NCI-H1436 (cell line): ENCODE measurements at places on chromosomes 3 and 15.
A peak's percentile ranks its signal among the peaks of the same experiment; 100 is the strongest.

DNA sequence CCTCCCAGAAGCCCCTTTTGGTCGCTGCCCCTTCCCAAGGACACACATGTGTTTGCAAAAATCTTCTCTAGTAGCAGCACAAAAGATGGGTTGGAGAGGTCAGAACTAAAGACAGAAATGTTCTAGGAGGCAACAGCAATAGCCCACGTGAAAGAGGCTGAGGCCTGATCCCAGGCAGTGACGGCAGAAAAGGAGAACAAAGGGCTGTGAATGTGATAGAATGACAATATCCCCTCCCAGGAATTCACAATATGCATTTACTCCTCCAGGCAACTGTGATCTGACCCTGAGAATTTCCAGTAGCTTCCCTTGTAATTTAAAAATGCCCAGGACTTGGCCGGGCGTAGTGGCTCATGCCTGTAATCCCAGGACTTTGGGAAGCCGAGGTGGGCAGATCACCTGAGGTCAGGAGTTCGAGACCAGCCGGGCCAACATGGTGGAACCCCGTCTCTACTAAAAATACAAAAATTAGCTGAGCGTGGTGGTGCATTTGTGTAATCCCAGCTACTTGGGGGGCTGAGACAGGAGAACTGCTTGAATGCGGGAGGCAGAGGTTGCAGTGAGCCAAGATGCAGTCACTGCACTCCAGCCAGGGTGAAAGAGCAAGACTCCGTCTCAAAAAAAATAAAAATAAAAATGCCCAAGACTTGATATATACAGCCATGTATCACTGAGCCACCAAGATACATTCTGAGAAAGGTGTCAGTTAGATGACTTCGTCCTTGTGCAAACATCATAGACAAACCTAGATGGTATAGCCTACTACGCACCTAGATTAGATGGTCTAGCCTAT, 43.6 kb upstream of the PIAS1 start:
- DNase-seq = no peak

GRCh38 chr3:193096076-193096475, 144.9 kb upstream of the PLAAT1 start:
- no peak for DNase-seq

GRCh38 chr3:24462737-24463136, 31.9 kb downstream of the THRB start:
- no peak for DNase-seq

GRCh38 chr15:83653639-83654378, at the start of gene ADAMTSL3:
TSS of gene ADAMTSL3 (plus strand) at chr15:83654123. CDS start at chr15:83655762, 1,639 bp downstream.
- no peak for DNase-seq

DNA sequence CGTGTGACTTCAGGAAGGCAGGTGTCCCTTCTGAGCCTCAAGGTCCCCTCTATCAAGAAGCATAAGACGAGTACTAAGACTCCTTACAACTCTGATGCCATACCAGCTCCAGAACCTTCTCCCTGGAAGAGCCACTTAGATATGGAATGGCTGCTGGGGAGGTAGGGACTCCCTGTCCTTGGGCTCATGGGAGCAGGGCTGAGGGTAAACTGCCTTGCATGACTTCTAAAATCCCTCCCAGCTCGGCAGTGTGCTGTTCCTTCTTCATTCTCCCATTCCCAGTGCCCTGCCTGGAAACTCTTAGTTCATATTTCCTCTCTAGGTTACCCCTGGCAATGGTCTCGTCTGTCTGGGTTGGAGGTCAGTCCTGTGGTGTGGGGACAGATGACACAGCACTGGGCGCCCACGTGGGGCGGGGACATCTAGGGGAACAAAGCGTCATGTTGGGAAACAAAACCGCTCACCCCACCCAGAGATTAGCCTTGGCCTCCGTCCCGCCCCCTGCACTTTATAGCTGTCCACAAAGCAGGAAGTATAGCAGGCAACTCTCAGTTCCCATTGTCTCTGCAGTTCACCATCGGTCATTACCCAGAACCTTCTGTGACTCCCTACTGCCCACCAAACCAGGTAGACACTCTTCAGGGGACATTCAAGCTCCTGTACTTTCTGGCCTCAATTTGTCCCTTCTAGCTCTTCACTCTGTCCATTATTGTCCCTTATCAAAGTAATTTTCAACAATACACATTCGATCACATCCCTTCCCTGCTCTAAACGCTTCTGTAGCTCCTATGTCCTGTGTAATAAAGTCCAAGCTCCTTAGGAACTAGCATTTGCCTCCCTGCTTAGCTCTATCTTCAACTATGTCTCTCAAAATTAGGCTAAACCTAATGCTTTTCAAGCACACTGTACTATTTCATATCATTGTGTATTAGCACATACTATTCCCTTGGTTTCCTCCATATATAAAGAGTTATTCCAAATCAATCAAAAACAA, 73.8 kb downstream of the IQSEC1 start:
- DNase-seq = no peak

DNA sequence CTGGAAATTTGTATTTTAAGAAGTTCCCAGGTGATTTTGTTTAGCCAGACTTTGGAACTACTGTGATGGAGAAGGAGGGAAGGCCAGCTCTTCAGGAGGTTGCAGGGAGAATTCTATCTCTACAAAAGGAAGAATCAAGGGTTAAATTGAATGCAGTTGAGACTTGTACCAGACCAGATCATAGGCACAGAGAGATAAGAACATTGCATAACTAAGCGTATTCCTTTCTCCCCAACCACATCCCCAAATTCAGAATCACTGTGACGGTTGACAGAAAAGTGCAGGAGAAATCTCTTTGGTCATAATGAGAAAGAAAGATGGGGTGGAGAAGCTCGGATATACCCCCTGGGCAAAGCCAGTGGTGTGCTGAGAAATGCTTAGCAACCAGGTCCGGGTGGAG, 7.2 kb downstream of the PLD1 start:
- no peak for DNase-seq

GRCh38 chr15:56320316-56320715, 44.9 kb upstream of the TEX9 start:
- no peak for DNase-seq

- no peak for DNase-seq
These were observed 767 bp downstream of the WDR48 start for GRCh38 chr3:39052583-39052982.

DNA sequence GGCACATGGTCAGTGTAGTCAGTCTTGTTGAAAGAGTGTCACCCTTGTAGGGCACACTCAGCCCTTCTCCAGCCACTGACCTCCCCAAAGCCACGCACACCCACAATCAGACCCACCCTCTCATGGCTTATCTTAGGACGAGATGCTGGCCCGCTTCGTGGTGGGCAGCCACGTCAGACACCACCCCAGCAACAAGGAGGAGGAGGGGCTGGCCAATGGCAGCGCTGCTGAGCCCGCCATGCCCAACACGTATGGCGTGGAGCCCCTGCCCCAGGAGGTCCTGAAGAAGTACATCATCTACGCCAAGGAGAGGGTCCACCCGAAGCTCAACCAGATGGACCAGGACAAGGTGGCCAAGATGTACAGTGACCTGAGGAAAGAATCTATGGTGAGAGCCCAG, 10.1 kb upstream of the PODXL2 start:
- DNase-seq = no peak

DNA sequence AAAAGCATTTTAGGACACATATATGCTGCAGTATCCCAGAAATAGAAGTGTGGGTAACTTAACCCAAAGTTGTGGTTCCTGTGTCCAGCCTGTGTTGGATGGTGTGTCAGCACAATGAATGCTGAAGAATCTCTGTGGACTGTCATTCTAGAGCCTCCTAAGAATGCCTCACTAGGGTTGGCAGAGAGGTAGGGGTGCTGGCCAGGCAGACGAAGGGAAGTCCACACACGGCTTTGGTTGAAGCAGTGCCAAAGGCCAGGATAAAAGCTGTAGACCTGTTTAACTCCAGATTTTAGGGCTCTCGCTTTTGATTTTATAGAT, 43.7 kb upstream of the TIPARP start:
- no peak for DNase-seq

GRCh38 chr3:66585520-66586095, 84.8 kb upstream of the LRIG1 start:
- no peak for DNase-seq

- DNase-seq = no peak
These were observed 25.7 kb downstream of the GPD1L start for GRCh38 chr3:32132121-32132520.

GRCh38 chr3:174810254-174810653, 48.9 kb upstream of the NAALADL2 start:
- DNase-seq = no peak

GRCh38 chr15:64460724-64461720, 644 bp downstream of the ZNF609 start:
- DNase-seq = peak; percentile 14

GRCh38 chr3:32456429-32457130, 46.1 kb downstream of the CMTM6 start:
- DNase-seq = no peak

DNA sequence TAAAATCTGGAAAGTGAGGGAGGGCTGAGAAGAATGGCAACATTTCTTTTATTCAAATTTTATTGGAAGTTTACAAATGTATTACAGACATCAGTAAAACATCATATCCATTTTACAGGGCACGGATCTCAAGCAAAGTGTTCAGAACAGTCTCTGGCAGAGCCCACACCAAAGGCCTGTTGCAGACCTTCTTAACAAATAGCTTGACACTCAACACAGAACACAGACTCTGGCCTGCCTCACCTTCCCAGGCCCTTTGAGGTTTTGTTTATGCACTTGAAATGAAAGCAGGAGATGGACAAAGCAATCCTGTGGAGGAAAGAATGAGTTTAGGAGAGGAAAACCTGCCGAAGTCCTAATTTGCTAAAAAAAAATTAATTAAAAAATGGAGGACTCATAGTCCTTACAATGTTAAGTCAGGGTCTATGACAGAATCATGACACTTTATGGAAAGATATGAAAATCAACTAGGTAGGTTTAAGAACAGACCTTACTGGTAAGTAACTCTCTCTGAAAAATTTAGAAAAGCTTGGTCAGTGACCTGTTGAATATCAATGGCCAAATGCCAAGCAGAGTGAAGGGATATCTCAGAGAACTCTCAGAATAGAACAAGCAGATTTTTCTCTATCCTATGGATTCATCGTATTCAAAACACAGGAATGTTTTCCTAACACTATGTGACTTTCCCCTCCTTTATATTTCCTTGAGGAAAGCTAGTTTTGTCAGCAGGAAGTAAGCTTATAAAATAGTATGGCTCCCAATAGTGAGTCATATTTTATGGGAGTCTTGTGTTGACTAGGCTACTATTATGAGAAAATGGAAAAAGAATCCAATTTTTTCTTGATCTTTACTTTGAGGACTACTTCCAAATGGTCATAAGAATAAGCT, 70.8 kb upstream of the PSMD6 start:
- DNase-seq = no peak

- no peak for DNase-seq
These were observed 46.7 kb downstream of the FILIP1L start for GRCh38 chr3:100067589-100067988.

- DNase-seq = peak; percentile 38
These were observed 25.6 kb downstream of the TIGIT start for GRCh38 chr3:114319453-114319852.

DNA sequence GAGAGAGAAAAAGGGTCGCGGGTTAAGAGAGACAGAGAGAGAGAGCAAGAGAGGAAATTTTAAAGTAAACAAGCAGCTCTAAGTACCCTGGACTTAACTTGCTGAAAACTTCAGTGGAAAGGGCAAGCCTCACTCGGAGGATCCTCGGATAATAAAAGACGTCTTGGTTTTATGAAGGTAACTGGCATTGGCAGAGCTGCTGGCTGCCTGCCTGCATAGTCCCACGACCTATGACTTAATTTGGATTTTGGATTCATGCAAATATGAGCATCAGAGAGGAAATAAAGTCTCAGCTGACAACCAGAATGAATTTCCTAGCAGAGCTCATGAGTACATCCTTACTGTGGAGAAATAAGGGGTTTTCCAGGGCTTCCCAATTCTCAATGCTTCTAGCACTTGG, 95.1 kb upstream of the PDZRN3 start:
- DNase-seq = no peak

GRCh38 chr15:100777821-100778220, 101.8 kb upstream of the ALDH1A3 start:
- DNase-seq = no peak

DNA sequence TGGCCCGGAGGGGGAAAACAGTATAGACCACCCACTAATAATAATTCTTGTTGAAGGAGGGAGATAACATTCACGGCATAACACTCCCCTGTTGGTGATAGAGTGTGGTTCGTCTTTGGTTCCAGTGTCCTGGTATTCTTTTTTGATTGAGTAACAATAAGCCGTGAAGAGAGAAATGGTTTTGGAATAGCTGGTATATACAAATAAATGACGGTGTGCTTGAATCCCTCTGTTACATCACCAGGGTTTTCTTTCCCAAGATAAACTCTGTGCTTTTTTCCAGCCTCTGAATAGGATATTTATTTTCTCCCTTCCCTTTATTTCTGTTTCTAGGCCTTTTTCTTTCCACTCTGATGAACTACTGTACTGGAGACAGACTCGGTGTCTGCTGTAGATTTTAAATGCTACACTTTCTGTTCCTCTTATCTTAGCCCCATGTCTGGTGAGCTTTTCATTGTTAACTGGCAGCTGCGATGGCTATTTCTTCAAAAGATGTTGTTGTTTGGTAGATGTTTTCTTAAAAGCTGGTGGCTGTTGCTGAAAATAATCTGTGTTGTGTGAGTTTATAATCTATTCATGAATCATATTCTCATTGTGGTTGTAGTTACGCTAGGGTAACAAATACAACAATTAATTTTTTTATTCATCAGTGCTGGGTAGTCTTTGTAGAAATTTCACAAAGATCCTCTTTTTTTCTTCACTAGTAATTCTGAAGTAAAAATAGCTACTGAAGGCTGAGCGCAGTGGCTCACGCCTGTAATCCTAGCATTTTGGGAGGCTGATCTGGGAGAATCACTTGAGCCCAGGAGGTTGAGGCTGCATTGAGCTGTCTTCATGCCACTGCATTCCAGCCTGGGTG, 15.5 kb upstream of the SCAANT1 start:
- no peak for DNase-seq

GRCh38 chr3:69770219-69770618, 31.0 kb downstream of the MITF start:
- no peak for DNase-seq

- DNase-seq = no peak
These were observed 25.1 kb upstream of the GAP43 start for GRCh38 chr3:115598216-115598615.

DNA sequence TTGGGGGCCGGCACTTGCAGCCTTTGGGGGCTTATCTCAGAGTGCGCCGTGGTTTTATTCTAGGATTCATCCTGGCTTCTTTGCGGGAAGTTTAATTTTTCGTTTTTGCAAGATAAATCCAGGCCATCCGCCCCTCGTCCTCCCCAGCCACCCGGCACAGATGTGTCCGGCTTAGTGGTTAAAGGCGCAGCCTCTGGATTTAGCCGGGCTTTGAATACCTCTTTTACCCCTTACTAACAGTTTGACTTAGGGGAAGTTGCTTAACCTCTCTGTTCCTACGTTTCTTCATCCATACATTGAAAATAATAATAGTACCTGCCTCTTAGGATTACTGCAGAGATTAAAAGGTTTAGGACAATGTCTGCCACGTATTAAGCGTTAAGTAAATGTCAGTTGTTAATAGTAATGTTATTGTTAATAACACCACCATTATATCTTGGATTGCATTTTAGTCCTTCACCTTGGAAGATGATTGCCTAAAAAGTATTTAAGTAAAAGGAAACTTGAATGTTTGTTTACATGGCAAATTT, 714 bp downstream of the ECT2 start:
- no peak for DNase-seq

GRCh38 chr3:181316482-181316881, 326.9 kb upstream of the DNAJC19 start:
- no peak for DNase-seq

GRCh38 chr3:136728473-136728872, 23.7 kb downstream of the STAG1 start:
- no peak for DNase-seq

GRCh38 chr15:93800805-93801204, 430.6 kb upstream of the MCTP2 start:
- no peak for DNase-seq
